Stimulated activated CD4-positive, alpha-beta T cell treated with anti-CD3 and anti-CD28 coated beads, Interleukin-1b, Interleukin-23, amount 100 ng/mL, for 48 hours (primary cell): ENCODE measurements at places on chromosomes 11 and 22.

DNA sequence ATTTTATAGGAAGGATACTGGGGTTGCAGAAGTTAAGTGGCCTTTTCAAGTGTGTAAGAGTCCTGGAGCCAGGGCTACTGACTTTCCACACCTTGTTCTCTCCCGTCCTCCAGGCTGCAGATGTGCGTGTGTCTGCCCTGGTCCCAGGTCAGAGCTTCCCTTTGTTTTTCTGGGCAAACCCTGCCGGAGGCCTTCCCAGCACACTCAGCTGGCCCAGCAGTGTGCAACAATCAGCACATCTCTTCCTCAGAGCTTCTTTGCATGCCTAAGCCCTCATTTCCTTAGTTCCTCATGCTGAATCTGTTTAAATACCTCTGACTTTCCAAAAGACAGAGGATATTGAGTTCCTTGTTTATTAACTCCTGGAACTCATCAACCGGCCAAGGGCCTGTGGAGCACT is 80.6 kb downstream of the KCNJ1 start:
- DNase-seq = no peak

DNA sequence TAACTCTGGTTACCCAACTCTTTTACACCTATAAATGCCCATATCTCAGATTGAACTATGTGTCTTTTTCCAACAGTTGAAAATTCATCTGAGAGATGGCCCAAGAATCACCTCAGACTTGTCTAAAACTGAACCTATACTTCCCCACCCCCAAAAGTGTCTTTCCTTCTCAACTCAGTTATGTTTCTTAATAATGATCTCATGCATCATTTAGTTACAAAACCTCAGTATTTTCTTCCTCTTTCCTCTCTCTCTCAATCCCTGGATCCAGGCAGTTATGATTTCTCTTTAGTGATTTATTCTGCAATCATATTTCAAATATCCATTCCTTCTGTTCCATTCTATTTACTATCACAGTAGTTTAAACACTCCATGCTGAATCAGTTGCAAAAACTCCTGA is 32.3 kb upstream of the ADSL start:
- DNase-seq = no peak

DNA sequence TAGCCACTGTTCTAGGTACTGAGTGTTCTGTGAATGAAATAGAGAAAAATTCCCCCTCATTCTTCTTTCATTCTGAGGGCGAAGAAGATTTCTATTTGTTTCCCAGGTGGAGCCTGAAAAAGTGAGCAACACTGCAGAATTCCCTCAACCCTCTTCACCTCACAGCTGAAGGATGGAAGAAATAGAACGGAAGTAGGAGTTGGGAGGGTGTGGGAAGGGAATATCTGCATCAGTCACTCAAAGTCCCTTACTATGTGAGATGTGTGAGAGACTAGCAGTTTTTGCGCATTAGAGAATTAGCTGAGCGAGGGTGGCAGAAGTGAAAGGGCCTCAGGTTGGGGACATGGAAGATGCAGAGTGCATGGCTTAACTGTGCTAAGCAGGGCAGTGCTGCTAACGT is 88.4 kb downstream of the ENTHD1 start:
- no peak for DNase-seq

DNA sequence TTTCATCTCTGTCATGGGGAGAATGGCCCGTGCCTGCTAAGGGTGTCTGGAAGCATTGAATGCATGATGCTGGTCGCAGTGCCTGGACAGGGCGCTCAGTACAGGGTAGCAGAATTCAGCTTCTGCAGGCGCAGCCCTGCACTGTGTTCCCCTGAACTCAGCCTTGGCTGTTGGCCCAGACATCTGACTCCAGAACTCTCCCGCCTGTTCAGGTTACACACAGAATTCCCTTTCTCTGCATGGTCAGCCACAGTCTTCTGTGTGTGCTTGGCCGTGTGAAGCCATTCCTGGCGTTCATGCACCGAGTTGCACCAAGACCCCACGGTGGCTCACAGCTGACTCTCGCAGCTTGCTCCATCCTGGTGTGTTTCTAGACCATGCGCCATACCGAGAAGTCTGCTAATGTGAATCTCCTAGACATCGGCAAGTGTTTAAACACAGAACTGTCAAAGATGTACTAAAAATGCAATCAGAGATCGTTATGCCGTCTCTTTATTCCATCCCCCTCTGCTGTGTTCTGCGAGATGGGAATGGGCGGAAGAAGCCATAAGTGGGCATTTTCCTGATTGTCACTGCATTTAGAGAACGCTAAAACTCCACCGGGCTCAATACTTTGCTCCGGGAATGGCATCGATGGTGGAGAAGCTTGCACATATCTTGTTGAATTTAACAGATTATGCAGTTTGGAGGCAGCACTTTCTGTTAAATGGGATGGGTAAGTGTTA is 55.6 kb downstream of the MPPED1 start:
- DNase-seq = no peak

- no peak for DNase-seq
Observed at GRCh38 chr11:118139578-118139977, 13.0 kb downstream of the SCN4B start.

GRCh38 chr22:26828311-26828710 is 170.9 kb downstream of the MIAT start:
- DNase-seq = no peak

- peak; percentile 52 for DNase-seq
Observed at GRCh38 chr11:33040033-33040861, 875 bp downstream of the TCP11L1 start.

DNA sequence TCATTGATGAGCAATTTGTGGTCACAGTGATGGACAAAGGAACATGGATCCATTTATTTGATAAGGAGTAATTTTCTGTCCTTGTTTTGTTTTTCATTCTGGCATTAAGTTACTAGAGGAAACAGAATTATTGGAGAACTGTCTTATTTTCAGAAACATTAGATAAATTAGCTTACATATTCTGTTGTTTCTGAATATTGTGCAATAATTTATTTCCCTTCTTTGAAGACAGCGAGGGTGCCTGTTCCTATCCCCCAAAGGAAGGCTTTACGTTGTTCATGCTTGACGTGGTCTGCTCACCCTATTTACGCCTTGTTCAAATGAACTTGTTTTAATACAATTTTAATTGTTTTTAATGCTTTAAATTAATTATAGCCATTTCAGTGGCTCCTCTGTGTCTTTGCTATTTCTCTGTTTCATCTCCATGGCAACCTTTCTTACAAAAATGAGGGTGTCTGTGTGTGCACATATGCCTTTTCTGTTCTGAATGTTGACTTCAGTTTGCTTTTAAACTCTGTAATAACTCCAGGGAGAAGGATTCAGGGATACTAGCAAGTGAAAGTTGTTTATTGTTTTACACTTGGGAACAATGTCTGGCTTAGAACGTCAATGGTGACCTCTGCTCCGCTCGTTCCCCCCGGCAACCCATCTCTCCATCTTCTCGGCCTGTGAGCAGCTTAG is 138.3 kb upstream of the PLET1 start:
- DNase-seq = no peak

GRCh38 chr11:57387289-57388030 is 3.0 kb downstream of the PRG2 start:
- DNase-seq = no peak

GRCh38 chr11:27507557-27508322 is 1.2 kb upstream of the LIN7C start:
- no peak for DNase-seq

- no peak for DNase-seq
Observed at GRCh38 chr11:94400839-94401772, at the start of gene GPR83. Gene GPR83, minus strand, starts transcription at chr11:94401419. Its CDS starts 172 bp downstream, at chr11:94401247.

- no peak for DNase-seq
Observed at GRCh38 chr11:1006762-1007161, 29.8 kb downstream of the MUC6 start.

DNA sequence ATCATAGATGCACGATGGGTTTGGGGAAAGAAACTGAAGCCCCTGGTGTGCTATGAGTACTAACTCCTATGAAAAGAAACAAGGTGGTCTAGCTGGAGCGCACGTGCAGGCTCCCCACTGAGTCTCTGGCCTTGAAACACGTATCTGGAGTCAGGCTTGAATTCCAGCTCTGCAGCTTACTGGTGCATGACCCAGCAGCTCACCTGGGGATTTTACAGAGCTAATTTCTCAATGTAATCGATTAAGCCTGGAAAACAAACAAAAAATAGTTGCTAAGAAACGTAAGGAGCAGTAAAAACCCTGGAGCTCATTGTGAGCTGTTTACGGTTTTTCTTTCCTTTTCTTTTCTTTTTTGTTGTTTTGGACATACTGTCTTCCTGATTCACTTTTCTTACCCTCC is 12.3 kb downstream of the KCNJ1 start:
- DNase-seq = no peak

DNA sequence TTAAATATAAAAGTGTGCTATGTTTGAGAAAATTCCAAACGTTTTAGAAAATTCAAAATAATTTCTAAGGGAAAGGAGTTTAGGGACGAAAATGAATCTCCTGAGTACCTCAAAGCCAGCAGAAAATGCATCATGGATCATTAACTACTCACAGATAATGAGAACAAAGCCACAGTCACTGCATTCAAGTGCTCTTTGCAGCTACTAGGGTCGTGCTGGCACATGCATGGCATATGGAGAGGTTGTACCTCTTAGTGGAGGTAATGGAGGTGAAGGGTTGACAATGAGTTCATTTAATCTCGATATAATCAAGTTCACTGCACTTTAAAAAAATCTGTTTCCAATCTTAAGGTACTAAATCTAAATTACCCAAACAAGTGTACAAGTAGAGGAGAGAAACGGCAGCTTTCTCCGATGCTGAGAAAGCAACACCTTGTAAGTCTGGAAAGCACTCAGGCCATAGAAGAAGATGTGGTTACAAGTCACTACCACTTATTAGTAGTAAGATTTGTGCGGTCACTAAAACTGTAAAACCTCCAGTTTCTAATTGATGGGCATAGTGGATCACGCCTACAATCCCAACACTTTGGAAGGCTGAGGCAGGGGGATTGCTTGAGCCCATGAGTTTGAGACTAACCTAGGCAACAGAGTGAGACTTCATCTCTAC is 261.1 kb upstream of the ANO3 start:
- DNase-seq = no peak

DNA sequence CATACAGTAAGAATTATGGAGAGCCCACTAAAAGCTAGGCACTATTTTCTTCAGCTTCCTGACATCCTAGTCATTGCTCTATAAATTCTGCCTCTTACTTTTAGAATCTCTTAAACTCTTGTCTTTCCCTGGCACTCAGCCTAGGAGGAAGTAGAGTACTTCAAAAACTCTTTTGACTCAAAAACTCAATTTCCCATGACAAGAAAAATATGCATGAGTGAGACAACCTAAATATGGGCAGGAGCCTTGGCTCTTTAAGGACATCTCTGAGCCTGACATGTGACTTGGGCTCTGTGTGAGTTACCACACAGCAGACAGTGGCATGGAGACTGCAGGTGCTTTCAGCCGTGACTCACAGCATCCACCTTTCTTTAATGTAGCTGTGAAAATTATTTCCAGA is 97.5 kb upstream of the CCDC179 start:
- DNase-seq = no peak

GRCh38 chr11:72653649-72654048 is 20.6 kb downstream of the PDE2A start:
- DNase-seq = no peak

GRCh38 chr22:26399289-26399688 is 29.8 kb upstream of the ASPHD2 start:
- no peak for DNase-seq

DNA sequence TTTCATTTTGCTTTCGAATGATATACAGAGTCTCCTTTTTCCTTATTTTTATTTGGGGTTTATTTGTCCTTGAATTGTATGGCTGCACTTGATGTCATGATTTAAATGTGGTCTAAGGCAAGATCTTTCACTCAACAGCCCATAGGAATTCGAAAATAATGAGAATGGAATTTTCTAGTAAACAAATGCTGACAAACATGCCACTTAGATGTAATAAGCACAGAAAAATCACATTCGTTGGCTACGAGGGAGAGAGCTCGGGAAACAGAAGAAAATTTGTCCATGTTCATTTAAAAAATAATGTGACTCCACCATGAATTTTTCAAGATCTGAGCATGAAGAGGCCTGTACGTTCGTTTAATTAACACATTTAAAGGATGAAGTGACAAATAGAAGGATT is 73.0 kb downstream of the BLID start:
- no peak for DNase-seq
